Calu3 (cell line): ENCODE measurements at places on chromosomes 4 and X. TPM values are rescaled to one million over a fixed set of nuclear protein-coding genes. Genes with fewer than 3 reads are reported as not detected.

DNA sequence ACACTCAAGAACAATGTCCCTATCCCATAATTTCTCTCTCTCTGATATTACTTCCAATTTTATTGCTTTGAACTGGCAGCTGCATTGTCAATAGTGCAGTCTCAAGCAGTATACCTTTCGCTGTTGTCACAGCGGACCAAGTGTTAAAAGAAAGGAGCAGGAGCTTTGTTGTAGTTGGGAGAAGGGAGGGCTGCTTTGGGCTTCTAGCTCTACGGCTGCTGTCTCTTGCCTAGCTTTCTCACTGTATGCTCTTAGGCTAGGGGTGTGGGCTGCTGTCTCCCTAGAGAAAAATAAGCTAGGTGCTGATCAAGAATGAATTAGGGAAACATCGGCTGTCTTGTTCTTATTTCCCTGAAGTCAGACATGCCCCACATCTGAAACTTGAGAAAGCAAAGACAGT is 52.5 kb downstream of the TRPC5OS start:
- H3K4me1 ChIP-seq: no peaks in the 10 kb centered on the region
- no peak overlapping the region for H3K4me3 ChIP-seq
- no peak overlapping the region for H3K27ac ChIP-seq
- H3K36me3 ChIP-seq: no peaks in the 10 kb centered on the region
- H3K27me3 ChIP-seq: no peaks in the 10 kb centered on the region

DNA sequence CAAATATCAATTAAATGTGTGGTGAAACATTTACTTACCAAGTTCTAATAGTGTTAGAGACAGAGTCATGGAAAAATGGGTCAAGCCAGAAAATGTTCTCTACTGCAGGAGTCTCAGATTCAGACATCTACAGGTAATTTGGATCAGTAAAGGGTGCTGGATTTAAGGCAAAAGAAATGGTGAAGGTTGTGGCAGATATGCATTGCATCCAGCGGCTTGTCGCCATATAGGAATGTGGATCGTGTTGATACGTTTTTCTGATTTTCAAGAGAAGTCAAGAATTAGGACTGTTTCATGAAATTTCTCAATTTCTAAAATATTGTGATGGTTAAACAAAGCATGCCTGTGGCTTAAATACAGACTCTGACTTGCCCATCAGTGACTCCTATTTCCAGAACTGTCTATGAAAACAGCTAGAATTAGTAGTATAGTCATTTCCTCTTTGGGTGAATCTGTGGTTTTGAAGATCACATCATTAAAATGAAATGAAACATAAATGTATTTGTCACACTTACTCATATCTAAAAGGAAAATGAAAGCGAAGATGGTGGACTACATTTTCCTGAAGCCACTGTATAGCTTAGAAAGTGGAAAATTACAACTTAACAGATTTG is 110.1 kb upstream of the VEGFC start:
- no peak overlapping the region for H3K27ac ChIP-seq
- DNase-seq: no peak
- no peaks in the 10 kb centered on the region for H3K4me1 ChIP-seq
- no peak overlapping the region for H3K4me3 ChIP-seq
- H3K27me3 ChIP-seq: no peaks in the 10 kb centered on the region
- no peaks in the 10 kb centered on the region for H3K36me3 ChIP-seq

- DNase-seq: no peak
- no peak overlapping the region for H3K4me3 ChIP-seq
- no peaks in the 10 kb centered on the region for H3K27me3 ChIP-seq
- peaks cover 23% of the 10 kb centered on the region for H3K4me1 ChIP-seq
Measured at GRCh38 chr4:77159806-77160205, 2.8 kb downstream of the CCNG2 start.

DNA sequence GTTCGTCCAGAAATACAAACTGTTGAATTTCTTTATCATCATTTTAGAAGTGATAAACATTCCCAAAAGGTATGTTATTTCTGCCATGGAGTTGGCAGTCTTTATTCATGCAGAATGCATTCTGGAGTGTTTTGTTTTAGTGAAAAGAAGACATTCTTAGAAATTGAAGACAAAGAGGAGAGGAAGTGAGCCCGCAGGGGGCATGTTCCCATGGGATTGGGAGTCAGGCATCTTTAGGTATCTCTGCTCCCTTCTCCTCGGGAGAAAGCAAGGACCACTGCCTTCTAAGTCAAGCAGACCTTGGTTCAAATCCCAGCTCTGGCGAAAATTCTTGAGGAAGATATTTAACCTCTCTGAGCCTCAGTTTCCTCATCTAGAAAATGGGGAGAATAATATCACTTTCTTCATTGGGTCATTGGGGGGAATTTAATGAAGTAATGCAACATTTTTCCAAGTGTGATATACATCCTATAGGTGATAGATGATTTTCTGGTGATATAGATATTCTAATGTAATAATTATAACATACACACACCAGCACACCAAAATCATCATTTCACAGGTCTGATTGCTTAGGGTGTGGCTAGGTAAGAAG is 26.5 kb upstream of the CHRNA9 start:
- no peak for DNase-seq
- no peak overlapping the region for H3K4me3 ChIP-seq
- H3K36me3 ChIP-seq: peaks cover 6% of the 10 kb centered on the region
- H3K4me1 ChIP-seq: peaks cover 11% of the 10 kb centered on the region

DNA sequence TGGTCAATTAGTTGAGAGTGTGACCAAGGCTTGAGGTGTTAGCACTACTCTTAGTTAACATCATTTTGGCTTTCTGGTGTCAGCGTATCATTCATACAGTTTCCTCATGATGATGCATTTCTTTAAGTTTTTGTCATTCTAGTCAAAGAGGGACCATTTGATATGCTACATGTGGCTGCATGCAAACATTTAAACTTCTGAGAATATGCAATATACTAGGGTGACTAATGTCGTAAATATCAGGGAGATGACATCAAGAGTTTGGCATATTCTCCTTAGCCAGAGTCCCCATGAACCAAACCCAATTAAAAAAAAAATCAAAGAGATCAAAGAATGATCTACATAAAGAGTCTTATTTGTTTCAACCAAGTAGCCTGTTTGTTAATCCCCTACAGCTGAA is 537.4 kb upstream of the PCDH7 start:
- H3K27me3 ChIP-seq: no peaks in the 10 kb centered on the region
- H3K4me3 ChIP-seq: no peak overlapping the region
- no peak for DNase-seq
- no peaks in the 10 kb centered on the region for H3K36me3 ChIP-seq

Gene TGIF2LX
- total RNA-seq: not detected in 2 replicates

- no peaks in the 10 kb centered on the region for H3K36me3 ChIP-seq
- DNase-seq: no peak
- no peak overlapping the region for H3K4me3 ChIP-seq
- peaks cover 8% of the 10 kb centered on the region for H3K27me3 ChIP-seq
Measured at GRCh38 chrX:49799828-49800227, 29.3 kb upstream of the PAGE4 start.

GRCh38 chr4:151195801-151196200 is 81.2 kb upstream of the PRSS48 start:
- H3K36me3 ChIP-seq: no peaks in the 10 kb centered on the region
- peak; percentile 50 for DNase-seq
- H3K27ac ChIP-seq: peak overlapping the region; percentile 96

GRCh38 chr4:123618606-123619005 is 222.0 kb downstream of the SPRY1 start:
- peaks cover 23% of the 10 kb centered on the region for H3K4me1 ChIP-seq
- no peaks in the 10 kb centered on the region for H3K36me3 ChIP-seq
- no peaks in the 10 kb centered on the region for H3K27me3 ChIP-seq
- no peak for DNase-seq

- peaks cover 65% of the 10 kb centered on the region for H3K4me1 ChIP-seq
- H3K27ac ChIP-seq: no peak overlapping the region
- H3K4me3 ChIP-seq: no peak overlapping the region
- H3K27me3 ChIP-seq: no peaks in the 10 kb centered on the region
- peaks cover 51% of the 10 kb centered on the region for H3K36me3 ChIP-seq
Measured at GRCh38 chr4:7974425-7974824, 34.8 kb upstream of the AFAP1 start.

- no peak for DNase-seq
- peaks cover 11% of the 10 kb centered on the region for H3K4me1 ChIP-seq
- H3K27ac ChIP-seq: no peak overlapping the region
- H3K4me3 ChIP-seq: no peak overlapping the region
Measured at GRCh38 chr4:140113653-140114052, 40.3 kb downstream of the MAML3 start.

DNA sequence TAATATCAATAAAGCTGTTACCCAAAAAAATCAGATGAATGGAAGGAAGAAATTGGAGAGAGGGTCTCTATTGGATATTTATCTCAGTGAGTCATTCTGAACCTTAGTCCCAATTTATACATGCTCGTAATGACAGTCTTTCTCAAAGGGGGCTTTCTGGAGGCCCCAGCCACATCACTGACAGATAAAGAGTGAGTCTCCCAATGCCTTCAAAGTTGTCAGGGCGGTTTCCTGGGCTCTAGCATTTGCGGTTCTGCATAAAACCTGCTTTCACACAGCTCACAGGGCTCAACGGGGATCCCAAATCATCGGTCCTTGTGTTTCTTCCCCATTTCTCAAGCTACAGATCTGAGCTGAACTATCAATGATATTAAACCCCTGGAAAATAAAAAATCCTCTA is 17.3 kb downstream of the TCEANC start:
- no peak overlapping the region for H3K4me3 ChIP-seq
- no peak for DNase-seq
- H3K36me3 ChIP-seq: peaks cover 8% of the 10 kb centered on the region
- no peaks in the 10 kb centered on the region for H3K27me3 ChIP-seq
- peaks cover 36% of the 10 kb centered on the region for H3K4me1 ChIP-seq
- peak overlapping the region; percentile 93 for H3K27ac ChIP-seq

Gene MED14
- total RNA-seq: 53.1 and 57.4 TPM in 2 replicates

- peaks cover 5% of the 10 kb centered on the region for H3K36me3 ChIP-seq
- H3K4me3 ChIP-seq: no peak overlapping the region
- H3K4me1 ChIP-seq: no peaks in the 10 kb centered on the region
- no peak overlapping the region for H3K27ac ChIP-seq
Measured at GRCh38 chr4:787561-787981, 38.4 kb downstream of the CPLX1 start.

GRCh38 chrX:110032534-110033147 is 29.7 kb downstream of the TMEM164 start:
- no peaks in the 10 kb centered on the region for H3K27me3 ChIP-seq
- peak overlapping the region; percentile 4 for H3K27ac ChIP-seq
- H3K4me3 ChIP-seq: no peak overlapping the region

- H3K27ac ChIP-seq: no peak overlapping the region
- H3K4me1 ChIP-seq: peaks cover 29% of the 10 kb centered on the region
- no peaks in the 10 kb centered on the region for H3K27me3 ChIP-seq
- no peak overlapping the region for H3K4me3 ChIP-seq
Measured at GRCh38 chr4:86452422-86452891, 92.6 kb upstream of the MAPK10 start.

GRCh38 chr4:83114576-83114975 is at the start of gene PLAC8:
Gene PLAC8 (minus strand): TSS chr4:83114729. CDS start chr4:83107921, 6,808 bp downstream.
- H3K4me3 ChIP-seq: peak within 1 kb of the TSS; percentile 50
- no peaks in the 10 kb centered on the region for H3K27me3 ChIP-seq
- H3K36me3 ChIP-seq: peaks cover 13% of the 10 kb centered on the region
- no peak for DNase-seq
- peaks cover 21% of the 10 kb centered on the region for H3K4me1 ChIP-seq

Gene CYLC1
- not detected in 2 replicates for total RNA-seq

DNA sequence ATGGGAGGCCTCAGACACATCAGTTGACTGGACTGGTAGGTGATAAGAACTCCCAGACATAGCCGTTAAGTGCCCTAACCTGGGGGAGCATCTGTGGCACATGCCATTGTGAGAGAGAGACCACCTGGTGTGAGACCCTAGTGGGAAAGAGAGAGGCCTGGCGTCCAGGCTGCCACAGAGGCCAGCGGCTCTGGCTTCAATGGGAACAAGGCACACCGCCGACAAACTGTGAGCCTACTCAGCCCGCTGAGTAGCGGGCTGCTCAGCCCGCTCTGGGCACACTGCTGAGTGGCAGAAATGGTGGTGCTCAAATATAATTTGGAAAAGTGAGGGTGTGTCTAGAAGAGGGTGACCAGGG is 34.0 kb downstream of the PHKA2 start:
- no peaks in the 10 kb centered on the region for H3K27me3 ChIP-seq
- no peak for DNase-seq
- no peaks in the 10 kb centered on the region for H3K4me1 ChIP-seq

- no peak for DNase-seq
- no peaks in the 10 kb centered on the region for H3K36me3 ChIP-seq
- no peak overlapping the region for H3K4me3 ChIP-seq
- H3K27me3 ChIP-seq: no peaks in the 10 kb centered on the region
- H3K27ac ChIP-seq: no peak overlapping the region
Measured at GRCh38 chr4:100106982-100107381, 83.3 kb downstream of the DDIT4L start.

DNA sequence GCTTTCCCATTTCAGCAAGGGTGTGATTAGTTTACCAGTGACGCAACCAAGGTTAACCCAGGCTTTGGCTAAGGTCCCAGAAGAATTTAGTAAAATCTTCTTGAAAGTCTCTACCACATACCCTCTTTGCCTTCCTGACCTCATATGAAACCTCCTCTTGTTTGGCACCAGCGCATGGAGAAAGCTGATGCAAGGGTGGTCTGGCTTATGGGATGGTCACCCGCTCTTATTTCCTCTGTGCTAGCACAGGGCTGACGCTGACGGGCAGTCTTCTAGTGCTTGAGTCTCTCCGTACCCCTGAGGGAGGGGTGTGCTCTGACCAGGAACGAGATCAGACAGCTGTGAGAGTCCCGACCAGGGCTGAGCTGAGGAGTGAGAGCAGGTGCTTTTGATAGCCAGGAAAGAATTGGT is 137.6 kb downstream of the TENM3 start:
- no peaks in the 10 kb centered on the region for H3K36me3 ChIP-seq
- H3K4me1 ChIP-seq: no peaks in the 10 kb centered on the region
- H3K27ac ChIP-seq: no peak overlapping the region
- no peak overlapping the region for H3K4me3 ChIP-seq
- no peak for DNase-seq
- H3K27me3 ChIP-seq: peaks cover 8% of the 10 kb centered on the region

DNA sequence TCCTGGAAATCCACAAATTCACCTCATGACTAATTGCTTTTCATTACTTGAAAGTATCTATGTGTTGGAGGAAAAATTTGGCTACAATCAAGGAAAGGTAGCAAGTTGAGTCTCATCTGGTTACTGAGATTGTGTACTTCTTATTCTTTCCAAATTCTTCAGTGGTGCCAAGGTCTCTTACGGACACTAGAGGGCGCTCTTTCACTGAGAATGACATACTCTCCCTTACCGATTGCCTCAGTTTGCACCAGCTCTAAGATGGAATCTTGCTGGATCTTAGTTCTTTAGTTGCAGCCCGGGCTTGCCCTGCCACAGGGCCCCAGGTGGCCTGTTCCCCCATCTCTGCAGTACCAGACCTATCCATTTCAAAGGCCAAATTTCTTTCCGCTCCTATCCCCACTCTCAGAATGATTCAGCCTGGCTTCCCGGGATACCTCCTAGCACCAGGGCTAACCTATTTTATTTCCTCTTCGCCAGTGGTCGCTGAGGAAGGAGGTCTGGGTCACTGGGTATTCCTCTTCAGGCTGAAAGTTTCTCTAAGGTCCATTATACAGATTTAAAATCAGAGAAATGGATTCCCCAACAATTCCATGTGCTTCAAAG is 24.6 kb upstream of the GPR50 start:
- no peak overlapping the region for H3K27ac ChIP-seq
- no peak overlapping the region for H3K4me3 ChIP-seq
- H3K36me3 ChIP-seq: no peaks in the 10 kb centered on the region
- H3K27me3 ChIP-seq: peaks cover 34% of the 10 kb centered on the region
- peak; percentile 17 for DNase-seq
- H3K4me1 ChIP-seq: no peaks in the 10 kb centered on the region

- H3K4me1 ChIP-seq: no peaks in the 10 kb centered on the region
- H3K27ac ChIP-seq: no peak overlapping the region
- peaks cover 32% of the 10 kb centered on the region for H3K27me3 ChIP-seq
- DNase-seq: no peak
- H3K4me3 ChIP-seq: no peak overlapping the region
Measured at GRCh38 chrX:97835969-97836368, 952.3 kb downstream of the RPA4 start.
